ENCODE measurements at places on chromosomes 4 and X.

GRCh38 chrX:69128588-69128987 lies 36.7 kb downstream of the PJA1 start:
- peak; percentile 3 for DNase-seq

DNA sequence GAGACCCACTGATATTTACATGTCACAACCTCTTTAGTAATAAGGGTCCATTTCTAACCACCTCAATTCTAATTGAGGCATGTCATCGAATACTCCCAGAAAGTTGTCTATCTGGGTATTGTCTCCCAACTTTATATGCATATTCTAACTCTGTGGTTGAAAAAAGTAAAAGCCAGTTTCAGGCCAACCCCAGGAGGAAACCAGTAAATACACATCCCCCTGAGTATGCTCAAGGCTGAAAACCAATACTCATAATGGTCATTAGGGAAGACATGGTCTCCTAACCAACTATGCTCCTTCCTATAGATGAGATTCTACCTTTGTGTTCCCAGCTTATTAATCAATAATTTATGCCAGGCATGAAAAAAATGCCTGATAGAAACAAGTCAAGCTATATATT lies 96.6 kb downstream of the SH3KBP1 start:
- no peak for DNase-seq

- DNase-seq, result no peak
Measured at GRCh38 chr4:102734116-102734515, 26.7 kb downstream of the MANBA start.

GRCh38 chr4:47167081-47168035 lies 136.0 kb downstream of the GABRB1 start:
- no peak for DNase-seq

- no peak for DNase-seq
Measured at GRCh38 chrX:72143609-72143907, 11.8 kb upstream of the RTL5 start.

- no peak for DNase-seq
Measured at GRCh38 chr4:186724864-186725468, 1.3 kb upstream of the FAT1 start.

DNA sequence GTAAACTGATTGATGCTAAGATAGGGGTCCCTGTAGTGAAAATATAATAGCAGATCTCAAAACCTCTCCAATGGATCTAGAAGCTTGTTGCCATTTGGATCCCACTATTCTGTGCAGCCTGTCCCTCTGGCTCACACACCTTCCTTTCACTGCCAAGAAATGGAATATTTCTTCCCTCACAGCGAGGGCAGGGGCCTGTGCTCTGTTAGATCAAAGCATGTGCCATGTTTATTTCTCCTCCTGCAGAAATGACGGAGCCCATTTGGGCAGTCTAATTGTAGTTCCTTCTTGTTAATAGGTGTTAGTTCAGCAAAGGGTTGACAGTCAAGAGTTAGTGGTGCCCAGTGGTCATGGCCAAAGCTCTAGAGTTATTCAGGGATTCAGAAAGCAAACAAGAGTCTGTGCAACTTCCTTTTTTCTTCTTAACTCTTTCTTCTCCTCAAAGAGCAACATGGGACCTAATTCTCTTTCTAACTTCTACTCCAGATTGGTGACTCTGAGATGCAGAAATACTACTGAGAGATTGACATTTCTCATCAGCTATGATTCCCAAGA lies 106.8 kb downstream of the STOX2 start:
- no peak for DNase-seq

DNA sequence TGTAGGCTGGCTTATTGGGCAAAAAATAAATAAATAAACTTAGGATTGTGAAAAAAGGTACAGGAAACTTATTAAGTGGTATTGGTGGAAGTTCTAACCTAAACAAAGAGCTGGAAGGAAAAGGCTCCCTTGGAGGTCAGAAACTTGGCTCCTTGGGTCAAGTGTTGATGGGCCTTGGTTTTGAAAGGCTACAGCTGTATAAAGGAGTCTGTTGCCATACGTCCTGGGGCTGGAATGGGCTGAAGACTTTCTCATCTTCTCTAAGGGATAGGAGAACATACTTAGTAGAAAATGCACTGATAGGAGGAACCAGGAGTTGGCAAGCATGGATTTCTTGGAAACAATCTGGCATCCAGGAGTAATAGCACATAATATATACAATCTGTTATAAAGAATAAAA lies 56.6 kb downstream of the PDLIM5 start:
- DNase-seq, result no peak

GRCh38 chrX:134144231-134144630 lies 92.8 kb upstream of the CCDC160 start:
- DNase-seq, result no peak

GRCh38 chr4:7529368-7530080 lies 94.8 kb upstream of the PSAPL1 start:
- no peak for DNase-seq

DNA sequence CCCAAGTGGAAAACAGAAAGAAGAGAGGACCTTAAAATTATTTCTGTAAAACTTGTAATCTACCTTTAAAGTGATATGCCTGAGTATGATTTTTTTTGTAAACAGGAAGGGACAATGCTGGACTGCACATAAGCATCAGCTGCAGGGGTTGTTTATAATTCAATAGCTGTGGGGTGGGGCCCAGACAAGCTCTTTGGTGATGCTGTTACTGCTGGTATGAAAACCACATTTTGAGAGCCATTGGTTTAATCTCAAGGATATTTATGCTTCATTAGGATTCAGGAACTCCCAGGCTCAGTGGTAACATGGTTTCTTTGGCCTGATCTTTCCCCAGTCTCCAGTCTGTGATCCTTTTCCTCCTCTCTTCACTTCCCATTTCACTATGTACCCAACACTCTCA lies 34.3 kb upstream of the GRPR start:
- no peak for DNase-seq

DNA sequence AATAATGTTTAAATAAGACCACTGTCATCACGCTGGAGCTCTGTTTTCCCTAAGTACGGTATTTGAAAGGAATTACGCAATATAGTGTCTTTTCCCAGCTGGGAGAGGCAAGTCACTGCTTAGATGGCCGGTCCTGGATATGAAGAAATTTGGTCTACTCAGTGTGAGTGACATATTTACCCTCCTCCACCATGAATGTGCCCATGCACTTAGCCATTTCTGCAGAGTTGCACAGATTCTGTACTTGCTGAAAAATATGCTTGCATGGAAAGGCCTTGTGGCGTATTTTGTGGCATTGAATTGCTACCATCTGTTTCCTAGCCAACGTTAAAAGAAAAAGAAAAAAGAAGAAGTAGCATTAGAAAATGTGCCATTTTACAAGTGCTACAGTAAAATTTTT lies 73.1 kb downstream of the ADGRL3 start:
- DNase-seq, result no peak

DNA sequence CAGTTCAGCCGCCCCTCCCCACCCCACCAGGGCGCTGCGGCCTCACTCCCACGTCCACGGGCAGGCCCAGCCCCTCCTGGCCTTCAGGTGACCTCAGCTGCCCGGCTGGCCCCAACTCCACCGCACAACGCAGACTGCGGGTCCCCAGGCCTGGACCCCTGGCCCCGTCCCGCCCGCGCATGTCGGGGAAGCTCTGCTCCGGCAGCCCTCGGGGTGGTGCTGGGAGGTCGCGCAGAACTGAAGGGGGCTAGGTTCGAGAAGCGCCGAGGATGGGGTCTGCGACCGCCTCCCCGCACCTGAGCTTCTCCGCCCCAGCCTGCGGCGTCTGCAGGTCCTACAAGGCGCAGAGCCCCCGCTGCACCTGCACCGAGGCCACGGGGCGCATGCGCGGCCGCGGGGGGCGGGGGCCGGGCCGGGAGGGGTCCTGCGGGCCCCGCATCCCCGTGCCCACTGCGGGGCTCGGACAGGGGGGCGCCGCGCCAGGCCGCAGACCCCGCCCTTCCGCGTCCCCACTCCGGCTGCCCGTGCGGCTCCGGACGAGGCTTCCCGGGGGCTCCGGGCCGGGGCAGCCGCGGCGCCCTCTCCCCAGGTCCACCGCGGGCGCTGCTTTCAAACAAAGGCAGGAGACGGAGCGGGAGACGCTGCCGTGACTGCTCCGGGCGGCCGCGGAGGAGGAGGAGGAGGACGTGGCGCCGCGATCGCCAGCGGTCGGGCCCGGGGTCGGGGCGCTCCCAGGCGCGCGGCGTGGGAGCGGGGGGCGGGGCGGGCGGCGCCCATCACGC lies 672 bp upstream of the NAT8L start:
- DNase-seq, result peak; percentile 81

GRCh38 chr4:77433418-77433733 lies 172.2 kb upstream of the CXCL13 start:
- DNase-seq, result no peak

GRCh38 chrX:1903236-1903935 lies 288.5 kb downstream of the ASMT start:
- no peak for DNase-seq

DNA sequence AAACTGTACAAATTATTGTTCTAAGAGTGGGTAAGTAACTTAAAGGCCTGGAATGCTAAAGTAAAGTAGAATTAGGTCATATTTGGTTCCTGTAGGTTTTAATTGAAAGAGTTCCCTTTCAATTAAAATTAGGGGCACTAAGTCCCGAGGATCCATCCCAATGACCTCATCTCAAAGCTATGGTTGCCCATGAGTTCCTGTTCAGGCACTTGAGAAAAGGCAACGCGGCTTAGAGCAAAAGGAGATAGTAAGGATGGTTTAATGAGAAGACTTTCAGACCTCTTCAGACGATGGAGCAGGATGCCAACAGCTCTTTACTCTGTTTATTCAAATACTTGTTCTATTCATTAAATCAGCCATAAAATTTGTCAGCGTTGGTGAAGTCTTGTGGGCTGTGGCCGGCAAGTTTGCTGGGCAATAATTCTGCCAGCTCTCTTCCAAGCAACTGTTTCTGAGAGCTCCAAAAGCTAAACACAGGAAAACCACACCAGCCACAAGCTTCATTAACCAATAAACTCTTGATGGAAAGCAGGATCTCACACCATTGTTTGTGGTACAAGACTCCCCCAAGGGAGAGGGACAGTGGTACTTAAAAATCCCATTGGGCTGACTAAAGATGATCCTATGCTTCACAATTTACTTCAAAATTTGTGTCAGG lies 167.4 kb downstream of the COL4A6 start:
- DNase-seq, result no peak

DNA sequence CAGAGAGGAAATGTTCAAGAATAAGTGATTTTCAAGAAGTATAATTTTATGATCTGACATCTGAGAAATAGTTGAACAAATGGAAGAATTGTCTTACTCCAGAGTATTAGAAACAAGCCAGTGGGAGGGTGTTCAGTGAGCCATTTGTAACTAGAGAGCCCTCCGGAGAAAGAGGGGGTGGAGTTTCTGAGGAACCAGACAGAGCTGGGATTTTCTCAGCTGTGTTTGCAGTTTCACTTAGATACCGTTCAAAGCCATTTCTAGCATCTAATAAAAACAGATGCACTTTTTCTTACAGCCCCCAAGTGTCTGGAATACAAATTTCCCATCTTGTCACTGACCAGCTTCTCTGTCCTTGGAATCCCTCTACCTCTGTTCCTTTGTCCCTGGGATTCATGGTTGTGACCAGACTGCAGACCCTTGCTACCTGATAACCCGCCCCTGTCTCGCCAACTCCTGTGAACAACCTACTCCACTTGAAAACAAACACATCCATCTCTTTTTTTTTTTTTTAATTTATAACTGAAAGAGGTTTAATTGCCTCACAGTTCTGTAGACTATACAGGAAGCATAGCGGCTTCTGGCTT lies 132.8 kb upstream of the KLF3 start:
- no peak for DNase-seq

DNA sequence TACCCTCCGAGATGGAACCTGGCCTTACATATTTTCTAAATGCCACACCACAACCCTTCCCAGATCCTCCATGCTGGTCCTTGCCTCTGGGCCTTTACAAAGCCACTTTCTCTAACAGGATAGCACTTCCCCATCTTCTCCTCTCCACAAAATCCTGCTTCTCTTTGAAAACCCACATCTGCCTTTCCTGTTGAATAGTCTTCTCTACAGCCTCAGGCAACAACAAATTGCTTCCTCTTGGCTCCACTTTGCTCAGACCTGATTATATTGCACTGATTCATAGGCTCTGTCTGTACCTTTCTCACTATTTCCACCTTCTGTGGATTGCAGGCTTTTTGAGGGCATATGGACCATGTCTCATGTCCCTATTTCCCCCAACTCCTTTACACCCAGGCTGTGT lies 203.7 kb upstream of the MBNL3 start:
- DNase-seq, result no peak

DNA sequence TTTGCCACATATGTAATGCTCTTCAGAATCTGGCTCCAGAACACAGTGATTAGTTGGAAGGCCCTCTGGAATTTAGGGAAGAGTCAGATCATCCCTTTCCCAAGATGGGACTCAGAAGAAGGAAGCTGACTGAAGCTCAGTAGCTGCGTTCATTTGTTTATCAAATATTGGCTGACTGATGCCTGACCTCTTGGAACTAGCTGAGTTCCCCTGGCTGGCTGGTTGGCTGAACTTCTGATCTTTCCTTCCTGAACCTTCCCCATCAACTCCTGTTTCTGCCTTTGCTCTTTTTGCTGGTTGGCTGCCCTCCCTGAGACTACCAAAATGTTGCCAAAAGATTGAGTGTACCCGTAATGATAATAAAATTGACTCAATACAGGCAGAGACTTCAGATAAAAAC lies 866.5 kb upstream of the INTU start:
- DNase-seq, result no peak

DNA sequence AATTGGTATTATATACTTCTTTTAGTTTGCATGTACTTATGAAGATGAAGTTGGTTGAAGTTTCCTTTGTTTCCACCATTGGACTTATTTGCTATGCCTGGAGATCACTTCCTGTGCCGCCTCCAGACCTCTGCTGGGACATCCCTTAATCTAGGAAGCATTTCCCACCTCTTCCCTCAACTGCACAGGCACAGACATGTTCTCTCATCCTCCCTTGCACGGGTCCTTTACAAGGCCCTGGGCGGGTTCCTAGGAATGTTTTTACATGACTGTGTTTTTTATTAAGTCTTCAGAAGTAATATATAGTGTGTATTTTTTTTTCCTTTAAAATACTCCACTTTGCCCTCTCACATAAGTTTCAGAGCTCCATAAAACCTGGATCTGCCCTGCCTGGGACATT lies 51.0 kb downstream of the TMEM131L start:
- no peak for DNase-seq

Measured in head of caudate nucleus (tissue), 42 donors.